Activated naive CD4-positive, alpha-beta T cell (primary cell): ENCODE measurements at places on chromosomes 3 and 15.
A peak's percentile ranks its signal among the peaks of the same experiment; 100 is the strongest.

DNA sequence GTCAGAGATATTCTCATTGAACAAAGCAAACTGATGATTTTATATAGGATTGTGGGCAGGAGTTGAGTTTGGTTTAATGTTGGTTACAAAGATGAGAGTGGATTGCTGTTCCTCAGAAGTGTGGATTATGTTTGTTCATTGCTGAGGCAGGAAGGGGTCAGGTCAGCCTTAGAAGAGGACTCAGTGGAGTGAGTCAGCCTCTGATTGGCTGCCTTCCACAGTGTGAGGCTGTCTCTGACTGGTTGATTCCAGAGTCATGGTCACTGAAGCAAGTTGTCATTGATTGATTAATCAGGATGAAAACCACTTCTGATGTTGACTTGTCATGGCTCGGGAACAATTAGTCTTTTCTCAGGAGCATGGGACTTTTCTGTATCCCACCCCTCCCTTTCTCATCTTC, 36.2 kb downstream of the KBTBD12 start:
- DNase-seq: no peak

DNA sequence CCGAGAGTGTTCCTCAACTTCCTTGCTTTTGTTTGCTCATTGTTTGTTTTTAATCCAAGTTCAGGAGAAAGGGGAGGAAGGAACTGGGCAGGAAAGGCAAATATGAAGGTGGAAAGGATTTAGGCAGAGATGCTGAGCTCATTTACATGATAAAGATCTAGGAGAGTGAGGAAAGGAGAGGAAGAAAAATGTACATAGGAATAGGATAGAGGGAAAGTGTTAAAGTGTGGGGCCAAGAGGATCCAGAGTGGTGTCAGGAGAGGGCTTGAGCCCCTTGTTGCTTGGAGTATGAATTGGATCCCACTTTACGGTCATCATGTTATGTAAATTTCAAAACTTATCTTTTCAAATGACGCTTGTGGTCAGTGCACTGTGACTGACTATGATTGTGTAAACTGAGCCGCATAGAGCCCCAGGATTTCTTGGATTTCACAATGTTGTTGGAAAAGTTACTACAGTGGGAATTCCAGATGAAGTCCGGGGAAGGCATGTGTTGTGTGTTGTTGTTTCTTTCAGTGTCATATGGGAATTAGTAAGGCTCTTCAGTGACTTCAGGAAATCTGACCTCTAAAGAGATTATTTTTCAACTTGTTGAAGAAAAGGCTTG, 15.0 kb upstream of the PLD1 start:
- no peak for DNase-seq

GRCh38 chr15:76335307-76336253, 993 bp upstream of the ISL2 start:
- no peak for DNase-seq

DNA sequence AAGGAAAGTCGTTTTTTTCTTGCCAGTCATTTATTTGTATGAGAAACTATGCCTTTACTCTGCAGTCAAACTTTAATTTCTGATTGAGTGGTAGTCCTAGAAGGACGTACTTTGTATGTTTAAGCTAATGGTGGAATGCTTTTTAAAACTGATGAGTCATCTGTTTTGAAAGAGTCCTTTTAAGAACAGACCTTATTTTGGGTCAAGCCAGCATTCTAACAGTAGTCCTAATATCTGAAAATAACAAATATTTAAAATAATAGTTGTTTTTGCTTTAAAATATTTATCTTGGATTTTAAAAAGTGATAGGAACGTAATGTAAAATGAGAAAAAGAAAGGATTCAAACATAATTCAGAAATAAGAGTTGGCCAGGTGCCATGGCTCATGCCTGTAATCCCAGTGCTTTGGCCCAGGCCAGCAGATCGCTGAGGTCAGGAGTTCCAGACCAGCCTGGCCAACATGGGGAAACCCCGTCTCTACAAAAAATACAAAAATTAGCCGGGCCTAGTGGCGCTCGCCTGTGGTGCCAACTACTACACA, 1.3 kb upstream of the LRRC58 start:
- DNase-seq: no peak

GRCh38 chr3:156670652-156671051, 3.7 kb upstream of the TIPARP start:
- DNase-seq: no peak

GRCh38 chr15:82964890-82965289, 12.4 kb upstream of the HOMER2 start:
- DNase-seq: no peak

DNA sequence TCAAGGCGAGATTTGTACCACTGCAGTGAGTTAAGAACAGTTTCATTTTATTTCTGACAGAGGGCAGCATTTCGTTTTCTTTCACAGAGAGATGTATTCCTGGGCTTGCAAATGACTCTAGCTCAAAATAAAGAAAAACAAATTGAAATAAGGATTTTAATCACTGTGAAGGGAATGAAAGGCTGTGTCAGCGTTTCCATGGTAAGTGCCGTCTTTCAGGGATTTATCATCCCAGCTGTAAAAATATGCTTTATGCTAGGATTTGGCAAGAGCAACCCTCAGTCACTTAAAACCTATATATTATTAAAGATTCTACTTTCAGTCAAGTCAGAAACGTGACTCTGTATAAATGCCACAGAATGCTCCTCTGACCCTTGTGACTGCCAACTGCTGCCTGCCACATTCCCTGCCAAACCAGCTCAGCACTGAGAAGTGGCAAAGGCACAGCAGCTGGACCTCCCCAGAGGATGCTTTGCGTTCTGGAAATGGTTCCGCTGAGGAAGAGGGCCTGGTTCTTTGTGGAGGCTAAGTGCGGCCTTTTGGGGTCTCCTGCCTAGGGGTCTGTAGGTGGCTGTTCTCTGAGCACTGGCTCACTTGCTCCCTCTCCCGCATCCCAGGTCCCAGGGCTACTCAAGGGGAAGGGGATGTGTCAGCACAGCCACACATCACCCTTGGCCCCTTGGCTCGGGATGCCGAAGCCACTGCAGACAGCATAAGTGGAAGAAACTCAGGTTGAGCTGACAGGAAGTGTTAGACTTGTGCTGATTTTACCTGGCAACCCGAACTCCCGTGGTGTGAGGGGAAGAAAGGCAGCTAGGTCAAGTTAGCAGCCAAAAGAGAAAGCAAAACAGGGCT, 56.6 kb upstream of the POMGNT2 start:
- peak; percentile 39 for DNase-seq

DNA sequence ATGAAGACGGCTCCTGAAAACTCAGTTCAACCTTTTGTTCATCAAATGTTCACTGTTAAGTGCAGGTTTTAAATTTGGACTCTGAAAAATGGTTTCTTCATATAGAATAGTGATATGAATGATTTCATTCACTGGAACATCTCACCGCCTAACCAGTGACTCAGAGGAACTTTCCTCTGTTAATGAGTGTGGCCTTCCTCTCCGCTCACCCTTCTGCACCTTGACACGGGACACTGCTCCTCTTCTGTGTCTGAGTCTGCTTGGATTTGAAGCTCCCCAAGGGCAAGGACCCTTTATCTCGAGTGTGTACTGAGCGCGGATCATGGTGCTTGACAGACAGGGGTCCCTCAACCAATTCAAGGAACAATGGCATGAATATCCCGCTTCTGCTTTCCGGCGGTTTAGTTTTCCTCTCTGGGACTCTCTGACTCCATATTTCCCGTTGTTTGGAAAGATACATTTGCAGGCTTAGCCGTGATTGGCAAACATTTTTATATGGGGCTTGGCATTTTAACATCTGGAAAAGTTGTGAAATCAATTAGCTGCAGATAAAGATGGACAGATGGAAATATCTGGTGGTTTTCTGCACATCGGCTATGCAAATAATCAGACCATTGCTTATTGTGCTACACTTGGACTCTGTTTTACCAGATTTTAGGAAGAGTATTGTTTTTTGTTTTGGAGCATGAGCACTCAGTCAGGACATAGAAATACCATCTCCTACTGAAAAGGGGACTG, 20.9 kb downstream of the KBTBD8 start:
- no peak for DNase-seq

DNA sequence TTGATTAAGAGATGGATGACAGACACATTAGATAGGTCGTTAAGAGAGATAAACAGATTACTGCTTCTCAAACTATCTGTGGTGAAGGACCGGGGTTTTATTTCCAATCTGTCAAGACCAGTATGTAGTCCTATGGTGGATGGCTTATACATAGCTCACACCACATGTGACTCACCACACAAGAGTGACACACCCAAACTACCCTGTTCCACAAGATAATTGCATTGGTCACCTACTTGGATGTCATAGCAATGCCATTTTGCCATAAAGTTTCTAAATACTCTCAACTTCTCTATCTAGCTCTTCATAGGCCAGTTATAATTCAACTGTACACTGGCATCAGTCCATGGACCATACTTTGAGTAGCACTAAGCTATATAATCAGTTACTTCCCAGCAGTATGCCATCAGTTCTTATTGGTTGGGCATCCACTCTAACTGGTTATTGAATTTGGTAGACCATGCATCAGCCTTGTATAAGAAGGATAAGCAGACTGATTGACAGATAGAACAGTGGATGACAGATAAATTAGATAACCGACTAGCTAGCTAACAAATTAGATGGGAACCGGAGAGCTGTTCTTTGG, 11.6 kb downstream of the WWTR1 start:
- DNase-seq: no peak

GRCh38 chr15:29736012-29736743, 86.1 kb downstream of the TJP1 start:
- DNase-seq: no peak

- no peak for DNase-seq
Measured at GRCh38 chr3:166660962-166661361, 719.1 kb downstream of the ZBBX start.

GRCh38 chr3:197692641-197693040, 44.1 kb downstream of the RUBCN start:
- DNase-seq: no peak

DNA sequence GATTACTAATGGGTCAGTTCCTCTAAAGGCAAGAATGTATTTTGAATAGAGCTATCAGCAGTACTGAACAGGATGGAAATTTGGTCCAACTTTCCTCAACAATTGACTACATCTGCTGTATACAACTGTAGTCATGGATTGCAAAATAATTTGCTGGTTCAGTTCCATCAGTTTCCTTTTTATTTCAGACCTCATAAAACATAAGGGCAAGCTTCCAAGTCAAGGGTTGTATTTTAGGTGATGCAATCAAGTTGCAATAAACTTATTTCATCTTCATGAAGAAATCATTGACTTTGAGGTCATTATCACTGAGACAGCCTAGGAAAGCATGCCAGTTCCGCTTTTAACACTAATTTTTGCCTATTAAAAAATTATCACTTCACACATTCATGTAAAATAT, 90.4 kb upstream of the TSEN2 start:
- no peak for DNase-seq

DNA sequence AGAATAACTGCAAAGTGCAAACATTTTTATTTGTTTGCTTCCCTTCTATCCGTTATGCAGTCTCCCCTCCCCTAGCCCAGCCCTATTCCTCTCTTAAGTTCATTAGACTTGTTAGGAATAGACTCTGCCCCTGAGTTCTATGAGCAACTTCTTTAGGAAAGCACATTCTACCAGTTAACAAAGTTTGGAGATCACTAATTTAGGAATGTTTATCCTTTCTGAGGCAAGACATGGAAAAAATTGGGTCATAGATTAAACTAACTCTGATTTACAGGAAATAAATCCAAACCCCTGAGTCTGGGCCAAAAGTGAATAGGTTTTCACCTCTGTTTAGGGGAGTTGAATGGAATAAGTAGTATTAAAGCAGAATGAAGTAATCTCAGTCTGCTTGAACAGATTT, 34.4 kb downstream of the C3orf80 start:
- no peak for DNase-seq

GRCh38 chr3:36763850-36764703, at the start of gene DCLK3:
TSS of gene DCLK3 (minus strand) at chr3:36764553. CDS start at chr3:36764263, 290 bp downstream.
- no peak for DNase-seq

GRCh38 chr3:177777699-177778098, 580.4 kb upstream of the TBL1XR1 start:
- DNase-seq: no peak

DNA sequence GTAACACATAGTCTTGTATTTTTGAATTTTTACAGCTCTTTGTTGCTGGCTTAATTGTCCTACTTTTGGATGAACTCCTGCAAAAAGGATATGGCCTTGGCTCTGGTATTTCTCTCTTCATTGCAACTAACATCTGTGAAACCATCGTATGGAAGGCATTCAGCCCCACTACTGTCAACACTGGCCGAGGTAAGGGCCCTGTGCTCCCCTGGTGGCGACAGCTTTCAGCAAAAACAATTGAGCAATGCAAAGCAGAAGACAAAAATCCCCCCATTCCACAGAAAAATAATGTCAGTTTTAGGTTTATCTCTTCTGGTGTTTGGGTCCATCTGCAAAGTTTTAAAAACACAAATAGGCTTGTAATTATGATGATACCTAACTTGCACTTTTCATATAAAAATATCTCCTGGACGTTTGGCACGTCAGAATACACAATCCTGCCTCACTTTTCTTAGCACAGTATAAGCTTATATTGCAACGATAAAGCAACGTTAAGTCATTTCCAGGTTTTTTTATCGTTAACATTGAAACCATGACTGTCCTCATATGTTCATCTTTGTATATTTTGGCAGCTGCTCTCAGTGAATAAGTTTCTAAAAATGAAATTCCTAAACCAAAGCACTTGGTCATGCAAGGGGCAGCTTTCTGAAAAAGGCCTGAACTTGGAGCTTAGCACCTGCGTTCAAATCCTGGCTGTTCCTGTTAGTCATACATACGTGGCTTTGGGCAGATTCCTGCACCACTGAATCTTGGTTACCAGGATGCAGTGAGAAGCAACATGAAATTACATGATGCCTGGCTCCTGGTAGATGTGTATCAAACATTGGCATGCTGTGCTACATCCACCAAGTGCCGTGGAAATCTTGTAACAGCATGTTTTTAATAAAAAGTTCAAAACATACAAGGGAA, 8.5 kb downstream of the SEC61A1 start:
- DNase-seq: no peak

DNA sequence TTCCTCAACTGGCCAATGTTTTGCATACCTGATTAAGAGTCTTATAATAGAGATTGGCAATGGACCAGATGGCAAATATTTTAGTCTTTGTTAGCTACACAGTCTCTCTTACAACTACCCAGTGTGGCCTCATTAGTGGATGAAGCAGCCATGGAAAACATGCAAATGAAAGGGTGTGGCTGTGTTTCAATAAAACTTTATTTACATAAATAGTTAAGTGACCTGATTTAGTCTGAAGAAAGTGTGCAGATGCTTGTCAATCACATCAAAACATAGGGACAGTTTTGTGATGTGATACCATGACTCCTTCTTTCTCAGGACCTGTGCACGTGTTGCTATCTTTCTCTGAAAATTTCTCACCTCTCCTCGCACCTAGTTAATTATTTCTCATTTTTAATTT, 309.8 kb upstream of the GRM7 start:
- DNase-seq: no peak

DNA sequence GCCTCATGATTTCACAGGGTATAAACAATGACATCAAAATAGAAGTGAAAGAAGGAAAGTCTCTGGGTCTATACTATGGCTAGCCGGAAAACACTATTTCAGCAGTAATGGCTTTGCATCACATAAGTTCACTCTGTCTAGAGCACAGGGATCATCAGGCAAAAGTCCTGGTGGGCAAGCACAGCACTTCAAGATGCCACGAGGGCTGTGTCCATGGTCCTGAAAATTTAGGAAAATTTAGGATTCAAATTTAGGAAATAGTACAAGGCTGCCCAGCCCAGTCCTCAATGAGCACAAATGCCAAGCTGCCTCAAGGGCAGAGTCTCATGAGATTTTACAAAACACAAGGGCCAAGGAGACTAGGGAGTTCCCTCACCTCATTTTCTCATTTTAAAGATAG, 54.1 kb downstream of the RORA start:
- DNase-seq: no peak
